ENCODE measurements at places on chromosomes 4 and X.

DNA sequence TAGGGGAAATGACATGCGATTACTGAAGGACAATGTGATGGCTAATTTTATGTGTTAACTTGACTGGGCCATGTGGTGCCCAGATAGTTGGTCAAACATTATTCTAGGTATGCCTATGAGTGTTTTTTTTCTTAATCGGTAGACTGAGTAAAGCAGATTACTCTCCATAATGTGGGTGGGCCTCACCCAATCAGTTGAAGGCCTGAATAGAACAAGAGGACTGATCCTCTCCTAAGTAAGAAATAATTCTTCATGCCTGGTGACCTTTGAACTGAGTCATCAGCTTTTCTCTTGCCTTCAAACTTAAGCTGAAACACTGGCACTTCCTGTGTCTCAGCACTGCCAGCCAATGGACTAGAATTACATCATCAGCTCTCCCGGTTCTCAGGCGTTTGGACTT, 164.0 kb upstream of the FGF13 start:
- no peak for DNase-seq

GRCh38 chr4:113618205-113618604, 143.3 kb downstream of the CAMK2D start:
- no peak for DNase-seq

DNA sequence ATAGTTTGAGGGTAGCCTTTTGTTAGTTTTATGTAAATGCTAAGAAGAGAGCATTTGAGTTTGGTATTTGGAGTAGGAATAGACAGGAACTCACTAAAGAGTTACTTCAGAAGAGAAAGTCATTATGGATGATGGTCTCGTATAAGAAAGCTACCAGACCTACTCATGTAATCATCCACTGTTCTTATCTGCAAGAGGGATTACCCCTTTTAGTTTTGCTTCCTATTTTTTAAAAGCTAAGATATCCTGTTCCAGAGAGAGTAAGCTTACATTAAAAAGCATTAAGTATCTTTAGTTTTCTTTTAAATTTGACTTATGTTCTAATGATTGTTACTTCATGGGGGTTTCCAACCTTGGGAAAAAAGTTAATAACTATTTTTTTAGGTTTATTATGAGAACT, 12.5 kb upstream of the ART3 start:
- DNase-seq = no peak

DNA sequence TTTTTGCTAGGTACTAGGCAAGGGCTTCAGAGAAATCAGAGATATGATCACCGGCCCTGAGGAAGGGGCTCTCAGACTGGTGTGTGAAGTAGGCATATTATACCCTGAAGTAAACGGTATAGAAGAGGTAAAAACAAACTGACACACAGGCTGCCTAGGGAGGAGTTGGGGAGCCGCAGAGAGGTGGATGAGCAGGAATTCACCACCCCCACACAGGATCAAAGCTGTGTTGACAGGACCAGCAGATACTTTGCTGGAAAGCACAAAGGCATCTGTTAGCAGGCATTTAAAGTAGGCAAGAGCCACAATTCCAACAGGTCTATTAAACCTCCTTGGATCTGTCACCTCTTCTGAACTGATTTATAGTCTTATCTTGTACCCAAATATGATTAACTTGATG, 71.8 kb upstream of the GPR34 start:
- DNase-seq = no peak

DNA sequence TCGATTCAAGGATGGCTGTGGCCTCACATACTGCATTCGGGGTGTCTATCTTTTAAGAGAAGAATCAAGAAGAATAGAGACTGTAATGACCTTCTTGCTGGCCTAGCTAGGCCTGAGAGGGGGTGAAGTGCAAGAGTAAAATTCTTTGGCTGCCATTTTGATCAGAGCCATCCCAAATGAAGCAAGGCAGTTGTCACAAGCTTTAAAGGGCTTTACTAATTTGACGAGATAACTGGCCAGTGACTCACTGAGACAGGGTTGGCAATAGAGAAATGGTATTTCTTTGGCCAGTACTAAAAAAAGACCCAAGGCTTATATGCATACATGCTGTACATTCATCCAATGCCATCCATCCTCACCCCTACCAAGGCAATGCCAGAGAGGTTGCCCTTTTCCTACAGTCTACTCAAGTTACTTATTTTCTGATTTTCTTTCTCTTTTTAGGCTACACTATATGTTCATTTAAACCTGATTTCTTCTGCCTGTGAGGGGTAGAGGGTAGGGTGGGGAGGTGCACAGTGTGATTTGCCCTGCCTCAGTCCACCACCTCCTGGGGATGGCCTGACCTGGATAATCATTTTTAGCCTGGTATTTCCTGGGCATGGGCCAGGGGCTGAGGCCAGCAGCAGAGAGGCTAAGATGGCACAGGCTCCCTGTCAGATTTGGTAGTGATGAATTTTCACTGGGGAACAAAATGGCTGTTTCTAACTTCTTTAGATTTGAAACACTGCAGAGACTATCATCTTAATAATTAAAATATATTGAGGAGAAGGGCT, 32.2 kb downstream of the ATG4A start:
- no peak for DNase-seq

DNA sequence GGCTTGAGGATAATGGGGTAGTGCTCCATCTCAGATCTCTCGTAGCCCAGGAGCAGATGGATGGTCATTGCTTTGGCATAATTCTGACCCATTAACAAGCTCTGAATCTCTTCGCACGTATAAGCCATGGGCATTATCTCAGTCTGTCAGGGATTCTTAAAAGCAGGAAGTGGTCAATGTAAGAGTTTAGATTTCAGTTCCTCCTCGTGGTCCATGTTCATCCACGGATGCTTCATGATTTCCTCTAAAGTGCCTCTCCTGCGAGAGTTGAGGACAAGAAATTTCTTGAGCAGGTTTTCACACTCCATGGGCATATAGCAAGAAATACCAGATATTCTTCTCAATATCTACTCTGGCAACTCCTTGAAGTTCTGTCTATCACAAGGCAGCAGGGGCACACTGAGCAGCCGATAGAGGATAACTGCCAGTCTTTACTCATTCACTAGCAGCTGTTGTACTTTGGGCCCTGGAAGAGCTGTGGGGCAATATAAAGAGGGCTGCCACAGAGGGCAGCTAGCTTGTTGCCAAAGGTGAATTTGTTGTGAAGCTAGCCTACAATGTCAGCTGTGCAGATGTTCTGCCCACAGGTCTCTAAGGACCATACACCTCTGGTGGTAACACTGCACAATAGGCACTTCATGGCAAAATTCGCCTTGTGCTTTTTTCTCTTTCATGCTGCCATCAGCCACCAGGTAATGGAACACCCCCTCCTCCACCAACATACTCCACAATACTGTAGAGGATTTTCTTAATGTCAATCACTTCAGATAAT, 52.0 kb upstream of the WDR17 start:
- DNase-seq = no peak

GRCh38 chr4:16617435-16617834, 281.0 kb downstream of the LDB2 start:
- no peak for DNase-seq

DNA sequence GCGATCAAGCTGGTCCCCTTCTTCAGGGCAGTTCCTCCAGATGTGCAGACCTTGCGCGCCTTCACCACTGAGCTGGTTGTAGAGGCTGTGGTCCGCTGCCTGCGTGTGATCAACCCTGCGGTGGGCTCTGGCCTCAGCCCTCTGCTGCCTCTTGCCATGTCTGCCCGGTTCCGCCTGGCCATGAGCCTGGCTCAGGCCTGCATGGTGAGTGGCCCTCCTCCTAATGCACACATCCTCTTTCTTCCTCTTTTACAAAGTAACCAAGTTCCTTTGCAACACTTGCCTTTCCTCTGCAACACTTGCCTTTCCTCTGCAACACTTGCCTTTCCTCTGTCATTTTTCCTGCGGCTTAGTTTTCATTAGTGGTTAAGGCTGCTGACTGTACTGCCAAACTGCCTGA, 1.8 kb downstream of the CCDC22 start:
- no peak for DNase-seq

GRCh38 chr4:47154816-47155370, 123.5 kb downstream of the GABRB1 start:
- DNase-seq = no peak

- DNase-seq = no peak
Measured at GRCh38 chrX:41314881-41315280, 19.1 kb upstream of the DDX3X start.

DNA sequence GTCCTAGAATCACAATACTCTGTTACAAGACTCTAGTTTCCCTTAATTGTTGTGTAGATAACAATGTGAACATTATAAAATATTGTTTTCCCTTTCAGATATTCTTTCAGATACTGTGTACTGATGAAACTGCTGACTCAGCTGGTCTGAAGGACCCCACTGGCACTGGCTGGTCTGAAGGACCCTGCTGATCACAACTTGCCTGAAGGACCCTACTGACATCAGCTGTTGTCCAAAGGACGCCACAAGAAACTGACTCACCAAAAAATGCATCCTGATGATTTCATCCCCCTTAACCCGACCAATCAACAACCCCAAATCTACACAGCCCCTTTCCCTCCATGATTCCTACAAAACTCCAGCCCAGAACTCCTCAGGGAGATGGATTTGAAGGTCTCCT, 258.8 kb upstream of the GNPDA2 start:
- DNase-seq = no peak

GRCh38 chr4:139582044-139582443, 26.0 kb upstream of the SETD7 start:
- no peak for DNase-seq

DNA sequence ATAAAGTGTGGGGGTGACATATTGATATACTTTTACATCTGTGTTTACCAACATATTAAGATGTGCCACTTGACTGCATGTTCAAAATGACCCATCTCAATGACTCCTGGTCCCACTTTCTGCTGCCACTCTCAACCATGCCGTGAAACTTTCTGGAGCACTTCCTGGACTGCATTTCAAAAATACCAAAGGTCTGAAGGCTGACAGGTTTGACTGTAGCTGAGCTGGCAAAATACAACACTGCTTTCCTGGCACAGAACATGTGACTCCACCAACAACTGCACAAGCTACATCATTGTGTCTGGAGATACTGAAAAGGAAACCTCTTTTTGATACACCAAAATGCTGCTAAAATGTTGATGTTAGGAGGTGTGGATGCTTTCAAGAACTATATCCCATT, 184.8 kb downstream of the UNC5C start:
- DNase-seq = peak; percentile 22

- DNase-seq = no peak
Measured at GRCh38 chr4:167868163-167868562, 224.2 kb upstream of the ANXA10 start.

- no peak for DNase-seq
Measured at GRCh38 chr4:180567080-180567479, 1676.1 kb upstream of the TENM3 start.

- peak; percentile 4 for DNase-seq
Measured at GRCh38 chr4:105014635-105015034, 132.0 kb upstream of the TET2 start.

Measured in stomach (tissue), 19 donors.